ENCODE measurements at places on chromosomes 5 and 9.

DNA sequence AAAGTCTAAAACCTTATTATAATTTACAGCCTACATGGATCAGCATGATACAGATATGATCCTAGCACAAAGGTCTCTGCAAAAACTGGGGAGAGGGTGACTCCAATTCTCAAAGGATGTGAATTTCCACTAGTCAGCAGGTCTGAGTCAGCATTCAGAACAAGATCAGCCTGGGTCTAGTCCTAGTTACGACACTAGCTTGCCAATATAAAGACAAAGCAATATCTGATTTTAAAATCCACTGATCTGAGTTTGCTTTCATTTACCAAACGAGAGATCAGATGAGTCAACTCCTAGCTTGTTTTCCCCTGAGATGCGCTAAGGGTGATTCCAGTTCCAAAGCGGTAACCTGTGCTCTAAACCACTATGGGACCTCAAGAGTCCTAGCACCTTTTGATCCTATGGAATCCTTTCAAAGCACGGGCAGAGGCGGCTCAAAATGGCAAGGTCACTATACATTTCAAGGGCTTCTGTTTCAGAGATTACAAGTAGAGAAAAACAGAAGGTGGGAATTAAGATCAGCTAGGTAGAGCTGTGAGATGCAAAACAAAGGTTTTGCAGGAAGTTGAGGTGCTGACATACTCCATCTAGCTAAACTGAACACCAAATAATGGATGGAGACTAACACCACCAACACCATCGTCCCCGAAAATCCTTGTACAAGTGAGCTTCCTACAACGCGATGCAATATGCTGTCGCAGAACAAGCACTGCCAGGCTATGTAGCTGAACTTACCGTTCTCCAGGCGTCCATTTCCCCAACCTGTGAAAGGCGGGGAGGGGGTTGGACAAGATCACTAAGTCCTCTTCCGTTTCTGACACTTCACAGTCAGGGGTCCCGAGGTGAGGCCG is 906 bp downstream of the SLC25A51 start:
- DNase-seq = no peak

DNA sequence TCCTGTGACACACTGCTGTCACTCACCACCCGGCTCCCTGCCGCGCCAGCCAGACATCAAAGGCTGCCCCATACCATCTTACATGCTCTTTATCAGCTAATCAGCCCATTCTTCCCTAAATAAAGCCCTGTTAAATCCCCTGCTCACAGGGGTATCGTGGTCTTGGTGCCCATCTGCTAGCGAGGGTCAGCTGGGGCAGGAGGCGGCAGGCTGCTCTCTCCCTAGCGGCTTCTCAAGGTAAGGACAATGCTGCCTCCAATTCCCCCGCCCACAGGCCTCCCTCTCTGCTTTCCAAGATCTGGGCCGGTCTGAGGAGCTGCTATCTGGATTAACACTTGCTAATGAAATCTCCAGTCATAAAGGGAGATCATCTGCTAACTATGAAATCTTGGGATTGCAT is 26.8 kb downstream of the BARHL1 start:
- DNase-seq = no peak

DNA sequence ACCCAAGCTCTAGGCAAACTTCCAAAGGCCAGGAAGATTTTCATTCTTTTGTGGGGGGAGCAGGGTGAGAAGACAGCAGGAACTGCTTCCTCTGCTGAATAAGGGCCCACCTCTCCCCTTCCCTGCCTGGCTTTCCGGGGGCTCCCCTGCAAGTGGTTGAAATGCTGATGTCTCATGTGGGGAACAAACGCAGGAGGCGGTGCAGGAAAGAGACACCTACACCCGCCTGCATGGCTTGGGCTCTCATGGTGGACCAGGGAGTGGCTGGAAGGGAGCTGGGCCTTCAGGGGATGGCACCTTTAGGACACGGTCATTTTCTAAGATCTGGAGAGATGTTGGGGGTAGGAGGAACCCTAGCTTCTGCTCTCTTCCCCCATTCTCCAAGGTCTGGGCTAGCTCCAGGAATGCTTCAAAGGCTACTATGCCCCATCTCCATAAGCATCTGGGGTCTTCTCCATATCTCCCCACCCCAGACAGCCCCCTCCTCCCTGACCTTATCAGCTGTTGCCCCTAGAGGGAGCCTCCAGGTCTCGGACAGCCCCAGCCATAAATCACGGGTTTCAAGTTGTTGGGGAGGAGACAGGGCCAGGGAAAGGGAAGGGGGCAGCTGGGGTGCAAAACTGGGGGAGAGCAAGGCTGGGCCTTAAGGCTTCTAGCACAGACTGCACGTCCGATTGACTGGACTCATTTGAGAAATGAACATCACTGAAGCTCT is 76.6 kb downstream of the PSD2 start:
- no peak for DNase-seq

DNA sequence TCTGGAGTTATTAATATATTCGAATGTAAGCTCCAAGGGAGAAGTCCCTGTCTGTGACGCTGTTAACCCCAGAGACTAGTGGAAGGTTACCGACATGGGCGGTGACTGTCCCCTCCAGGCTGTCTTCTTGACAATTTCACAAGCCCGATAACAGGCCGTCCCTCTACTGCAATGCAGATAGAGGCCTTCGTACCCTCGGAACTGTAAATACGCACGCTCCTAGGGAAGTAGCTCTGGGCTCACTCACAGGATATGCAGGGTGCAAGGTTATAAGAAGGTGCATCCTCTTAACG is 680 bp upstream of the RFK start:
- DNase-seq = no peak

DNA sequence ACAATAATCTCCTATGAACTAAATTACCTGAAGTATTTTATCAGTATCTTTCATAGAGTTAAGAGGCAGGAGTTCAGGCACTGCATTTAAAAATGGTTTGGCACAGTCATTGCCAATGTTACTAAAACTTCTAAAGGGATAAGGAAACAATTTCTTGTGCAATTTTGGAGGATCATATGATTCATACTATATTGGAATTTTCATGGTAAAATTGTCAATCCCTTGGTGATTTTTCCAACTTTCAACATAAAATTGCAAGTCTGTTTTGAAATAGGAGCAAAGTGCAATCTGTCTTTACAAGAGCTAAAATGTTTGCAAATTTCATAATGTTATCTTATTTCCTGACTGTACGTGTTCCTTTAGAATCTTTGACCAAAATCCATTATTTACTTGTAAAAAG is 211.1 kb downstream of the DMRTA1 start:
- no peak for DNase-seq

DNA sequence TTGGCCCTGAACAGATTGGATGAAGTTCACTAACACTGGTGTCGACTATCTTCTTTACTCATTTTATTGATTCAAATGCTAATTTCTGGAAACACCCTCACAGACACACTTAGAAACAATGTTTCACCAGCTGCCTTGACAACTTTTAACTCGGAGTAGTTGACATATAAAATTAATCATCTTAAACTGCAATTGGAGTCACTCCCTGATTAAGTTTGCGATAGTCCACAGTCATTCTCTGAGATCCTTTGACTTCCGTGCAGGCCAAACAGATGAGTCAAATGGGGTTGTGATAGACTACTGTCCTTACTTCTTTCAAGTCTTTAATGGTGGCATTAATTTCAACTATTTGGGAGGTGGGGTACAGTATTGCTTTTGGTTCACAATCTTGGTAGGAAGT is 114.4 kb upstream of the PCSK1 start:
- DNase-seq = no peak

- no peak for DNase-seq
These were observed 8.3 kb upstream of the CMBL start for GRCh38 chr5:10315824-10316509.

- no peak for DNase-seq
These were observed 126.4 kb upstream of the SLC12A2 start for GRCh38 chr5:127957183-127957582.

- no peak for DNase-seq
These were observed 124.4 kb downstream of the TENT4A start for GRCh38 chr5:6837519-6838110.

DNA sequence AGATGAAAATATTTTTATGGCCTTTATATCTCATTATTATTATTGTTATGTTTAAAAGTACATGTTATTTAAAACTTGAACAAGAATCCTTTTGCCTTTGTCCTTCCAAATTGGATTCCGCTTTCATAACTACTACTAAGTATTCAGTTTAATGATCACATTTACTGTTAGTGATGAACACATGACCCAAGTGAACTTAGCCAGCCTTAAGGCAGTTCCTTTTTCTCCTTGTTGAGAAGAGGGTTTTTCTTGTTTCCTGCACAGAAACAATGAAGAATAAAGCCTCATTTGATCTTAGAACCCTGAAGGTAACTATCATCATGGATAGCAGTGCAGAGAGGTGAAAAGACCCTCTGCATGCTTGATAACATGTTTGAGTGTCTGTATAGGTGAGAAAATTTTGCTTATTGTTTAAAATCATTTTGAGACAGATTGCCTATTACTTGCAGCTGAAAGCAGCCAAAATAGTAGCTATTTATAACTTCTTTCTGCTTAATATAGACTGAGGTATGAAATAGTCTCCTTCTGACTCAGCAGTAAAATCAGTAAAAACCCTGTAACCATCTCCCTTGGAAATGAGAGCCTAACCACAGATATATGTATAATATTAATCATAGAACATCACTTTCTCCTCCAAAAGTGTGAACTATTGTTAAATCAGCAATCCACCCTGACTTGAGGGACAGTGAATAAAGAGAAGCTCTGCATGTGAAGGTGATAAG is 266.2 kb downstream of the SPATA31D1 start:
- DNase-seq = no peak

- DNase-seq = no peak
These were observed 99.5 kb upstream of the LMX1B start for GRCh38 chr9:126514037-126514821.

DNA sequence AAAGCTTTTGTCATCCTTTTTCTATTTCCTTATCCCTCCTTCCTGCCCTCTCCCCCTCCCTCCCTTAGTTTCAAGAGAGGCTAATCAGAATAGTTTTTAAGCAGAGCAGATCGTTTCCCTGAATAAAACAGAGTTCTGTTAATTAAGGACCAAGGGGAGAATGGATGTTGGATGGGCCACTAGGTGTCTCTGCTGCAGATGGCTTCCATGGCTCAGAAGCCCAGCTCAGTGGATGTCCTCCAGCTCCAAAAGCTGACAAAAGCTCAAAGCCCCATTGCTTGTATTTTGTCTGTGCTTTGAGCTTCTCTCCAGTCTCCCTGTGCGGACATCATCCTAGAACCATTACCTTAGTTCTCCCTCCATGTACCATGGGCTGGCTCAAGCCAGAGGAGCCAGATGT is 21.0 kb upstream of the NPR3 start:
- no peak for DNase-seq

- no peak for DNase-seq
These were observed 30.0 kb downstream of the DNAJC21 start for GRCh38 chr5:34959323-34959722.

- peak; percentile 57 for DNase-seq
These were observed at the start of gene NME5 for GRCh38 chr5:138138949-138139780. NME5 (minus strand) TSS chr5:138139428; CDS start chr5:138138780, 648 bp downstream.

DNA sequence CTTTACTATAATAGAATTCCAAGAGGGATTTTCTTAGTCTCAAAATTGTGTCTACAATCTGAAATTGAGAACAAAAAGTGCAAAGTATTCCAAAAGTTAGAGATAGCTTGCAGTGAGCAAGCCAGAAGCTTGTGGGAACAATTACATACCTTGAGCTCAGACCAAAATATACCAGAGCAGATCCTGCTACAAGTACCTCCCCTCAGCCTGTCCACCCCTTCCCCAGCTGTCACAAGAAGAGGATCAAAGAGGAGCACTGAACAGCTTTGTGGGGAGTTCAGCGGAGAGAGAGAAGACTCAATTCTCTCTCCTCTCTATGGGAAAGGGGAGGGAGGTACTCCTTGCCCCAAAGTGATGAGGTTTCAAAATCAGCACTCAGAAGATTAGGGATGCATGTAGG is 869.2 kb upstream of the DMAC1 start:
- DNase-seq = no peak

GRCh38 chr5:57777174-57777581 is 294.6 kb upstream of the ACTBL2 start:
- no peak for DNase-seq

DNA sequence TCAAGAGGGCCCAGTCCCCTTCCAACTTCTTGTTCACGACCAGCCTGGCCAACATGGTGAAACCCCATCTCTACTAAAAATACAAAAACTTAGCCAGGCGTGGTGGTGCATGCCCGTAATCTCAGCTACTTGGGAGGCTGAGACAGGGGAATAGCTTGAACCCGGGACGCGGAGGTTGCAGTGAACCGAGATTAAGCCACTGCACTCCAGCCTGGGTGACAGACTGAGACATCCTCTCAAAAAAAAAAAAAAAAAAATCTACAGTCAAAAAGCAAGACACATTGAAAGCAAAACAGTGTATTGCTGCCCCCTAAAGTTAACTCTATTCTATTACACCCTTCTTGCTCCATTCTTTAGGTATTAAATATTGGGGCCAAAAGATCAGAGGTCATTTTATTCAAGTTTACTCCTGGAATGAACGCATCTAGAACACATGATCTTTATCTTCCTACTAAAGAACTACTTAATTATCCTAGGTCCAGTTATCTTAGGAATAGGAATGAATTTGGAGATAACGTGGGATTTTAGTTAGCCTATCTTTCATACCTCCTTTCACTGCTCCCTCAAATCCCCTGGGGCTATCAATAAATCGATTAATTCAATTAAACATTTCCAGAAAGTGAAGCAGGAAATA is 2.4 kb downstream of the ATG12 start:
- no peak for DNase-seq

- DNase-seq = no peak
These were observed 21.2 kb downstream of the OTULIN start for GRCh38 chr5:14685757-14686156.

DNA sequence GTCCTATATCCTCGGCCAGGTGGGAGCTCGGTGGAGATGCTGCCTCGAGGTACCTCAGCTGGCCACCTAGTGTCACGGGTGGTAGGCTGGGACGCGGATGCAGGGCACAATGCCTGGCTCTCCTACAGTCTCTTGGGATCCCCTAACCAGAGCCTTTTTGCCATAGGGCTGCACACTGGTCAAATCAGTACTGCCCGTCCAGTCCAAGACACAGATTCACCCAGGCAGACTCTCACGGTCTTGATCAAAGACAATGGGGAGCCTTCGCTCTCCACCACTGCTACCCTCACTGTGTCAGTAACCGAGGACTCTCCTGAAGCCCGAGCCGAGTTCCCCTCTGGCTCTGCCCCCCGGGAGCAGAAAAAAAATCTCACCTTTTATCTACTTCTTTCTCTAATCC is 2.0 kb downstream of the PCDHGC3 start:
- no peak for DNase-seq

- DNase-seq = no peak
These were observed 13.9 kb downstream of the SLC31A2 start for GRCh38 chr9:113164536-113165300.

- DNase-seq = no peak
These were observed 2.5 kb downstream of the BARHL1 start for GRCh38 chr9:132584601-132585560.

Data from NCI-H187 (cell line).